Activated naive CD4-positive, alpha-beta T cell (primary cell): ENCODE measurements at places on chromosomes 12 and 14.

GRCh38 chr14:50860478-50861086 is 11.3 kb upstream of the ABHD12B start:
- DNase-seq = peak; percentile 86

- DNase-seq = no peak
These were observed 236.2 kb upstream of the KRR1 start for GRCh38 chr12:75747572-75748021.

DNA sequence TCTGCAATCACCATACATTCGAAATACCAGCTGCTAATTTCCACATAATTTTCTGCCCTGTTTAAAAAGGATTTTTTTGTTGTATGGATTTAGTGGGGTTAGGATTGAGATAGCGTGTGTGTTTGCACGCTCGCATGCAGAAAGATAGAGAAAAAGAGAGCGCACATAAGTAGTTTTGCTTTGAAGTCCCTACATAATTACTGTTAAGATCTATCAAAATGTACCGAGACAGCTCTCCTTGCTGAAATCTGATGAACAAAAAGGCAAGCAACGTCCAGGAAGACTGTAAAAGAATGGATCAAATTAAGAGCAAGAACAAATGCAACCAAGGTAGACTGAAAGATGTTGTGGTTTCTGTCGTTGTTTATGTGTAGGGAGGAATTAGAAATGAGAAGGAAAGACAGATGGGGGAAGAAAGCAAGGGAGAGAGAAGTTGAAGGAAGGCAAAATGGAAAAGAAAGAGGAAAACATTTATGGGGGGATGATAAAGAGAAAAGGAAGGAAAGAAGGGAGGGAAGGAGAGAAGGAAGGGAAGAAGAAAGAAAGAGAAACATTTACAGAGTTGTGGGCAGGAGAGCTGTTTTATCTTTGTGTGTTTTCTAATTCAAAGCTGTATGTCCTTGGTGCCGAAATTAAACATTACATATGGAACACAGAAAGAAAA is 522.3 kb downstream of the MED13L start:
- no peak for DNase-seq

GRCh38 chr12:7832059-7832696 is 40.5 kb downstream of the SLC2A14 start:
- DNase-seq = no peak

- no peak for DNase-seq
These were observed 279.4 kb downstream of the CACNA1C start for GRCh38 chr12:2332236-2332635.

DNA sequence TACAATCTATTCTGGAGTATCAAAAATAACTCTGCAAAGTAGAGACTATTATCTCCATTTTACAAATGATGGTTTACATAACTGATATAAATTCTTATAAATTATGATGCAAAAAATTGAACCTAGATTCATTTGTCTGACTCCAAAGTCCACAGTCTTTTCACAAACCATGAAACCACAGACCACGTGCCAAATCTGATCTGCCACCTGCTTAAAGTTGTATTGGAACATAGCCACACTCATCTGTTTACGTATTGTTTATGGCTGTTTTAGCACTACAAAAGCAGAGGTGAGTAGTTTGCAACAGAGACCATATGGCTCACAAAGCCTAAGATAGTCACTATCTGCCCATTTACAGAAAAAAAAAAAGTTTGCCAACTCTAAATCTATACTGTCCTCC is 105.3 kb downstream of the KCNH5 start:
- DNase-seq = no peak

- DNase-seq = no peak
These were observed 52.9 kb downstream of the DUSP6 start for GRCh38 chr12:89299417-89299816.

DNA sequence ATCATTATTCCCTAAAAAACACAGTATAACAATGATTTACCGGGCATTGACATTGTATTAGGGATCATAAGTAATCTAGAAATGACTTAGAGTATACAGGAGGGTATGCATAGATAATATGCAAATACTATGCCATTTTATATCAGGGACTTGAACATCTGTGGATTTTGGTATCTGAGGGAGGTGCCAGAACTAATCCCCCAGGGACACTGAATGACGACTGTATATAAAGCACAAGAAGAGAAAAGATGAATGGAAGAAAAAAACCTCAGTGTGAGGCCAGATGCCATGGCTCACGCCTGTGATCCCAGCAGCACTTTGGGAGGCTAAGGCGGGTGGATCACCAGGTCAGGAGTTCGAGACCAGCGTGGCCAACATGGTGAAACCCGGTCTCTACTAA is 25.5 kb upstream of the COX6A1 start:
- no peak for DNase-seq

DNA sequence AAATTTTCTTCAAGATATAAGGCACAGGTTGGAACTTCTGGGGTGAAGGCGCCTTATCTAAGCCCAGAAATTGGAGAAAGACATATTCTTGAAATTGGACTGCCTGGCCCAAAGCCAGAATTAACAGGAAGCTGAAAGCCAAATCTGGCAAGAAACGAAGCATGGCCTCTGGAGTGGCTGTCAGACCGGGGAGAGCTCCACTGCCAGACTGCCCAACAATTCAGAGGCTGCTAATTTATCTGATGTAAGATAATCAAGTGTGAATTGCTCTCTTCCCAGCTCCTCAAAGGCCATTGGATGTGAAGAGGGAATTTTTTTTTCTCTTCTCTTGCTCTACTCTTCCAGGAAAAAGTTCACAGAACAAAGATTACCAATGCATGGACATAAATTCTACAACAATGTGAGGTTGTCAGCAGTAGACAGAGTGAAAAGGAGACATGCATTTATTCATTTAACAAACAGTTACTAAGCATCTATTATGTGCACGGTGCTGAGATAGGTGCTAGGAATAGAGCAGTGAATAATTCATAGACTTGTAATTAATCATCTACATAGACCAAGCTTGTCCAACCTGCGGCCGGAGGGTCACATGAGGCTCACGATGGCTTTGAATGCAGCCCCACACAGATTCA is at the start of gene GDF3:
Gene GDF3 (minus strand): TSS at position 210 of the 632 bp plus-strand sequence. CDS start 47 bp downstream, at position 163.
- DNase-seq = no peak

DNA sequence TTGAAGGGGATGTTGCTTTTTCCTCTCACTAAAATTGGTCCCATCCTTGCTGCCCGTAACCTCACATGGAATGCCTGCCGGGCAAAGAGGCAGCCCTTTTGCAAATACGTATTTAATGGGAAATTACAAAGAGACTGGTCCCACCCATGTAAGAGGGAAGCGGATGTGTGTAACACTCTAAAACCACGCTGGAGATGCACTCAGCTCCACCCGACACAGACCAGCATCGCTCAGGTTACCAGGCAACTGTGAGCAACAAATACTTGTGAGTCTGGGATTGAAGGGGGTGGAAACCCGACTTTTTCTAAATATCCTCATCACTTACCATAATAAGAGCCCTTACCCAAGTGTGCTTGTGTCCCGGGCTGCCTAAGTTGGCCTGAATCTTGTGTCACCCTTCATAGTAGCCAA is 47.7 kb downstream of the ELK3 start:
- no peak for DNase-seq

- DNase-seq = no peak
These were observed 423.7 kb downstream of the ATP23 start for GRCh38 chr12:58365087-58365390.

DNA sequence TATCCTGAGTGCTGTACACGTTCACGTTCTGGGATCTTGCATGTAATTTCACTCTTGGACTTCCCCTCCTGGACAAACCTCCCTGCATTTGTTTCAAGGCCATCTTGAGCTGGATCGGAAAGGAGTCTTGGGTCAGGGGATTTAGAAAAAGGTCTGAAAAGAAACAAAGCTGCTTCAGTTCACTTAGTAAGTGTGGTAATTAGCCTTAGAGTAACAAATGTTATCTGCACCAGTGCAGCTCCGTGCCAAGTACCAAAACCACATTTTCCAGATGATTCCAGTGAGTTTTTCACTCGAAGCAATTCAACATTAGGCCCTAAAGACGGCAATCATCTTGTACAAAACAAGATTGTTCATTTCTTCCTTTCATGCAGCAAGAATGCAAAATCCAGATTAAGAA is 39.4 kb upstream of the ATXN2 start:
- no peak for DNase-seq

DNA sequence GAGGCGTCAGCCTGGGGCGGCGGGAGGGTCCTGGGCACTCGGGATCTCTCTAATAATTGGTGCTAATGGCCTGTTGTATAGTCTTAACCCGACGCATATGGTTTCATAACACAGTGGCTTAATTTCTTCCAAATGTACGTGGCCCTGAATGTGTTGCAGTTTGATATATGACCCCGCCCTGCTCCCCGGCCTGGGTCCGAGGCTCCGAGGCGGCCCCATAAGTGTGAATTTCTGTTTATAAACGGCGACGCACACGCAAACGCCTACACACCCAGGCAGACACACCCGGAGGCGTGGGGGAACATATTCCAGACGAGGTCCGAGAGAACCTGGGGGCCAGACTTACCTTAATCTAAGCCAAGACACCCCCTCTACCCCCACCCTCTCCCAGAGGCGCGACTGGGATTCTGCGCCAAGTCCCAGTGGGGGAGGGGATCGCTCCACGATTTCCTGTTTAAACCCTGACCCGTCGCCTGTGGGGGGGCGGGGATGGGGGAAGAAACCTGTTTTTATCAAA is 9.7 kb upstream of the HOXC6 start:
- DNase-seq = no peak

GRCh38 chr14:60235440-60235839 is 13.6 kb upstream of the PPM1A start:
- no peak for DNase-seq

DNA sequence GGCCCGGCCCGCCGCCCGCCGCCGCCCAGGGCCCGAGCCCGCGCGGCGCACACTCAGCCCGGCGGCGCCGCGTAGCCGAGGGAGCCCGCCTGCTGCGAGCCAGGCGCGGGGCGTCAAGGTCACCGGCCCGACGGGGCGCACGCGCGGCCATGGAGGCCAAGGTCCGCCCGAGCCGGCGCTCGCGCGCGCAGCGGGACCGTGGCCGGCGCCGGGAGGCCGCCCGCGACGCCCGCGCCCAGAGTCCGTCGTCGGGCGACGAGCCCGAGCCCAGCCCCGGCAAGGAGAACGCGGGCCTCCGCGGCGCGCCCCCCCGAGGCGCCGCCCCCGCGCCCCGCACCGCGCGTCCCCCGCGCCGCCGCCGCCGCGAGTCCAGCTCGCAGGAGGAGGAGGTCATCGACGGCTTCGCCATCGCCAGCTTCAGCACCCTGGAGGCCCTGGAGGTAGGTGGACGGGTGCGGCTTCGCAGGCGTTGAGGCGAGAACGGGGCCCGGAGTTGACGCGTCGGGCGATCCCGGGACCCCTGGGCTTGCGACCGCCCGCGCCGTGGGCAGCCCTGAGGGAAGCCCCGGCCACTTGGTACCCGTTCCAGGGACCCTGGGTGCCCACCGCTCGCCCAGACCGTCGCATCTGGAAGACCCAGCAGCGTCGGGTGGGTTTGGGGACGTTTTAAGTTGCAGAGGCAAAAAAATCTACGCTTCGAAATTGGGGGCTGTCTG is 629 bp downstream of the FBRSL1 start:
- no peak for DNase-seq

GRCh38 chr12:71551529-71551928 is 111.9 kb downstream of the LGR5 start:
- no peak for DNase-seq

GRCh38 chr12:130421896-130422295 is 84.2 kb downstream of the PIWIL1 start:
- DNase-seq = no peak
